ENCODE measurements at places on chromosomes 6 and 20.

DNA sequence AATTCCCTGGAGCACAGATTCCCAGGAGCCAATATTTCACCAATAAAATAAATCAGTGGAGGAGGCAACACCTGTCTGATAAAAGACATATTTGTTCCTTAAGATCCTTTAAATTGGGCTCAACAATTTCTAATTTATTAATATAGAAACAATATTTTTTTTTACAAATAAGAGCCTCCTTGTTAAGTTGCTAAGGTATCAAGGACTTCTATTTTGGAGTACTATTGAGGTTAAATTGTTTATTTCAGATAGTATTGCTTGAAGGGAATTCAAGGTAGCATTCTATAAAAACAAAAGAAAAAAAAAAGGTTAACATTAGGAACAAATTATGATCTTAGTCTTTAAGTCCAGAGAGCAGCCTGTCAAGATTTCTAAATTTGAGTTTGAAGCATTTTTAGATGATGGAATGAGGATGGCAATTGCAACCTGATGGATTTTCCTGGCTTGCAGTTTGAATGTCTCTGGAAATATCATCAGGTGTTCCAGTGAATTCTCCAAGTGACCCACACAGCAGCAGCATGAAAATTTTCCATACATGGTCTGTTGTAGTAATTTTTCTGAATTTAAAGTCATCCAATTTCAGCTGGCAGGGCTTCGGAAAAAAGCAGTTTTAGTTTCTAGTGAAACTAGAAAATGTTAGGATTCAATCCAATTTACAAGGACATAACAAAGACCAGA, 19.3 kb upstream of the NCR2 start:
- no peak for DNase-seq

- DNase-seq, result peak; percentile 80
Observed at GRCh38 chr6:85126485-85127167, 323.3 kb upstream of the NT5E start.

GRCh38 chr20:63150391-63150898, 65.5 kb downstream of the YTHDF1 start:
- DNase-seq, result no peak

- peak; percentile 10 for DNase-seq
Observed at GRCh38 chr6:6218759-6219085, 101.7 kb downstream of the F13A1 start.

DNA sequence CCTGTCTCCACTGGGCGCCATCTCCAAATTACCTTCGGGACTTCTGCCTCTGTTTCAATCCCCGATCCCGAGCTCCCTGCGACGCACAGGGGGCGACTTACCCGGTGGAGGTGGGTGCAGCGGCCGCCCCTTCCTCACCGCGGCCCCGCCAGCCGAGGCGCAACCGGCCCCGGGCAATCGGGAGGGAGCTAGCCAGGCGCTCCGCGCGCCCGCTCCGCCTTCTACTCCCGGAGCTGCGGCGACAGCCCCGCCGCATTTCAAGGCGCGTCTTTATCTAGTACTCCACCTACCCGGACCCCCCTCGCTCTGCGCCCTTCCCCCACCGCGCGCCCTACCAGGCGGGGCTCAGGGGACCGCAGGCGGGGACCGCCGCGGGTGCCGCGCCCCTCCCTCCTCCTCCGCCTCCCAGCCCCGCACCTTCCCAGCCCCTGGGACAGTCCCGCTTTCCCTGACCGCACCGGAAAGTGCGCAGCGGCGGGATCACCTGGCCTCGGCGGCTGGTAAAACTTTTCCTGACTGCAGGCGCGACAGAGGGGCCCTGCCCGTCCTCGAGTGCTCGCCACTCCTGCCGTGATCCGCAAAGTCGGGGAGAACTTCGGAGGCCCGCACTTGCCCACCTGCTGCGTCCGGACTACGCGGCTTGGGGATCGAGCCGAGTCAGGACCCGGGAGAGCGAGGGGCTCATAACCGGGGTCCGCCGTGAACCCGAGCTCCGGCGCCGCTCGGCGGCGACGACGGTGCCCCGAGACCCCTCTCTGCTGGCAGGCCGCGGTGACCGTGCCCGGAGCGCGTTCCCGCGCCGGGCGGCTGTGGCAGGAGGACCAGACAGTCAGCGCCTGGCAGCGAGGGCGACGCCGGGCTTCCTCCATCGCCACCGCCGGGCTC, 8.0 kb upstream of the NKX2-2 start:
- DNase-seq, result no peak

- DNase-seq, result no peak
Observed at GRCh38 chr6:136166815-136167214, 83.3 kb downstream of the MTFR2 start.

- DNase-seq, result no peak
Observed at GRCh38 chr20:46150943-46151342, 32.8 kb downstream of the CD40 start.

- no peak for DNase-seq
Observed at GRCh38 chr20:2986466-2986865, 57.0 kb upstream of the GNRH2 start.

GRCh38 chr20:1777476-1777820, 117.8 kb upstream of the SIRPA start:
- DNase-seq, result no peak

DNA sequence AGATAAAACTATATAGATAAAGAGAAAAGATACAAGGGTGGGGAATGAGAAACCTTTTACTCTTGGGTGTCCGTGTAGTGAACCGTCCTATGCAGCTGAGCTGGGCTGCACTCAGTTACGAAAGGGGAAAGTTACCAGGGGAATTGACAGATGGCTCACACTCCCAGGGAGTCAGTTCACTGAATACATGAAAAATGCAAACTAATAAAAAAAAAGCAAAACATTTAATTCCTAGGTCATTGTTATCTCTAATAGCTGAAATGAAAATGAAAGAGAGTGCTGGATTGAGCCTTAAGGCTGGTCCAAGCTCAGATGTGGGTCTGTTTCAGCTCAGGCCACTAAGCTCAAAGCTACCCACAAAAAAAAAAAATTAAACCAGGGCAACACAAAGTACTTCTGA, 138.0 kb downstream of the THBS2 start:
- no peak for DNase-seq

DNA sequence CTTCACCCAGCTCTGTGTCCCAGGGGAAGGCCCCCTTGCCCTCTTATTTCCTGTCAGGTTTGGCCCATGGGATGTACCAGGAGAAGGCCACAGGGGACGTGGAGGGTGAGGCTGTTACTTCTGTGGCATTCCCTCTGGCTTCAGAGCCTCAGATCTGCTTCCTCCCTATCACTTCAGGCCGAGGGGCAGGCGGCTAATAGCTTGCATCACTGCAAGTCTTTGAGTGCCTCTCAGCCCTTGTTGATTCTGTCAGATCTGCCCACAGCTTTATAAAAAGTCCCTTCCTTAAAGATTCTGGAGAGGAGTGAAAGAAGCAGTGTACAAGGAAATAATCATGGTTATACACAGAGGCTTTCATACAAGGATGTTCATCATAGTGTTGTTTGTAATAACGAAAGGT, 86.9 kb downstream of the LRFN2 start:
- DNase-seq, result no peak

- no peak for DNase-seq
Observed at GRCh38 chr20:25025986-25026605, 31.8 kb downstream of the ACSS1 start.

GRCh38 chr20:16520154-16520553, 53.1 kb downstream of the KIF16B start:
- peak; percentile 43 for DNase-seq

DNA sequence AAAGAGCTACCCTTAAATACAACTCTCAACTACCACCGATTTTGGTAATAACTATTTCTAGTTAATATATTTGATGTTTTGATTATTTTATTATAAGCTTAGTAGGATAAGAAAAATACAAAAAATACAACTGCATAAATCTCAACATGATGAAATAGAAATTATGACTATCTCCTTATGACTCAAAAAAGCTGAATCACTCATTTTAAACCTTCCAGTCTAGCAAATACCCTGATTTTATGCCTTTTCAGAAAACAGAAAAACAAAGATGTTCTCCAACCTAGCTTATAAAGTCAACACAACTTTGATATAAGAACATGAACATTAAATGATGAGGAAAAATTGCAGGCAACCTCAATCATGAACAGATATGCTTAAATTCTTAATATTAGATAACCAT, 40.2 kb upstream of the DSE start:
- DNase-seq, result no peak

DNA sequence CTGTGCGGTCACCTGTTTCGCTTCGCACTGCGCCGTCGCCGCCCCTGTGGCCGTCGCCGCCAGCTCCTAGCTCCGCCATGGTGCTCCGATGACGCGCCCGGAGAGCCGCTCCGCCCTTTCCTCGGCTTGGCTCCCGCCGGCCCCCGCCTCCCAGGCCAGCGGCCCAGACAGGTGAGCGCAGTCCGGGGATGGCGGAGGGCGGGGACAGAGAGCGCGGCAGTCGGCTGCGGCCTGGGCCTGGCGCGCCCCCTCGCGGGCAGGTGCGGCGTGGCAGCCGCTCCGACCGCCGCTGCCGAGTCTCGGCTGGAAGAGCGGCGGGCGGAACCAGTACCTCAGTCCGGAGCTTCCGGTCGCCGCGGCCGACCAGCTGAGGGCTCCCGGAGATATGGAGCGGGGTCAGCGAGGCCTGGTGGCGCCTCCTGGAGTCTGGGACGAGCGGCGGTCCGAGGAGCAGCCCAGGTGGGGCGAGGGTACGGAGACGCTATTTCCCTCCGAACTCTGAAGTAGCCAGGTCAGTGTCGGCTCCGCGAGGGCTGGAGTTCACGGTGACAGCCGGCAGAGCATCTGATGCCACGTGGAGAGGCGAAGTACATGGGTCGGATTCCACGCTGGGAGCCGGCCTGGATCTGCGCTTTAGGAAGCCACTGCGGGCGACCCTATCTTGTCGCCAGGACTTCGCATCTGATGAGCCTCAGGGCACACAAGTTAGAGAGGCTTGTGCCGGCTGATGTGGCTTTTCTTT, at the start of gene MAP7:
Gene MAP7 (minus strand): TSS at position 93 of the 742 bp plus-strand sequence. CDS start 14 bp downstream, at position 79.
- DNase-seq, result peak; percentile 78

All from astrocyte of the hippocampus (primary cell).